ENCODE measurements at places on chromosomes 1 and 21.
A peak's percentile ranks its signal among the peaks of the same experiment; 100 is the strongest.

GRCh38 chr1:164325786-164326185, 233.2 kb upstream of the PBX1 start:
- no peak for DNase-seq

GRCh38 chr1:94120991-94121390, at the start of gene ABCA4:
Gene ABCA4 (minus strand): TSS chr1:94121148. CDS start chr1:94121045, 103 bp downstream.
- no peak for DNase-seq

DNA sequence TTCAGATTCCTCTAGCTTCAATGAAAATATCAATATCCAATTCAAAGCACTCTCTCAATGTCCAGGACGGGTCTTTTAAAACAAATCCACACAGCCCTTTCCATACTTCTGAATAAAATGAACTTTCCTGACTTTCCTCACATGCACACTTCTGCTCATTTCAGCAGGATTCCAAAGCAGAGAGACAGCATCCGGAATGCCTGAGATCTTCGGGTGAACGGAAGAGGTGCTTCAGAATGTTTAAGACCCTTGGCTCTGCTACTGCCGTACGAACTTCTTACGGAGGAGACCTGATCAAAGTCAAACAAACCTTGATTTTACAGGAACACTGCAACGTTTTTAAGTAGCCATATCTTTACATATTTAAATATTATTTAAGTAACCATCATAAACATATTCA, 245.7 kb downstream of the PTBP2 start:
- no peak for DNase-seq

GRCh38 chr1:185969524-185969991, 235.4 kb downstream of the HMCN1 start:
- DNase-seq: no peak

DNA sequence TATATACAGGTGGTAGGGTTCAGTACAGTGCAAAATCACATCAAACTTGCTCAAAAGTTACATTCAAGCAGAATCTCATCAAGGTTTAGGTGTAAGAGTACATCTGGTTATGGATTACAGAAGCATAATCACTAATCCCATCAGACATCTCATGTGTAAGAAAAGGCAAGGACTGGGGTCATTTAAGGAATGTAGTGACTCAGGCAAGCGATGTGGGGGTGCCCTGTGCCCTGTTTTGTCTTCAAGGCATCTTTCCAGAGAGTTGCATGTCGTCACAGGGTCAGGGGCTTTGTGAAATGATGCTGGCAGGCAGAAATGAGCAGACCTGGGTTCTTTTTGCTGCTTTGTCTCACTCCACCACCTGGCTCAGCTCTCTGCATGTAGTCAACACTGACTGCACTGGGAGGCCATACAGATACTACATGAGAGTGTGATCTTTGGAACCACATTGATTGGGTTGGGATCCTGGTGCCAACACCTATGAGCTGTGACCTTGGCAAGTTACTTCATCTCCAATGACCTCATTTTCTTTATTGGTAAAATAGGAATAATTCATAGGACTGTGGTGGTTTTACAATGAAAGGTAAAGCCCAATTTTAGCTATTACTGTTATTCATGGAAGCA, 8.2 kb upstream of the HHIPL2 start:
- DNase-seq: no peak

GRCh38 chr21:17964716-17965115, 145.6 kb upstream of the C21orf91 start:
- DNase-seq: no peak

DNA sequence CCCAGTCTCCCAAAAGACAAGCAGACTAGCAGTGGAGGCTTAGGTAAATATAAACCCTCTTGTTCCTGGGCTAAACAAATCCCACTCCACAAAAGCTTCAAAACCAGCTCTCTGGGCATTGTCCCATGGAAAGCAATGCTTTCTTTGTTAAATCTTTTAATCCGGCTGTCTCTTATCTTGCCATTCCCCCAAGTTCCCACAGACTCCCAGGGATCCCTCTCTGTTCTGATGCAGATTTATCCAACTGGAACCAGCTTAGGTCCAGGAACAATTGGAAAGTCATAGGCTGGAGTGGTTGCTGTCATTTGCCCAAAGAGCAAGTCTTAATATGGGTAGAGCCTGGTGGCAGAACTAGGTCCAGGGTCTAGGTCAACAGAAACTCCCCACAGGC, 110.1 kb upstream of the ATP1A1 start:
- DNase-seq: no peak

DNA sequence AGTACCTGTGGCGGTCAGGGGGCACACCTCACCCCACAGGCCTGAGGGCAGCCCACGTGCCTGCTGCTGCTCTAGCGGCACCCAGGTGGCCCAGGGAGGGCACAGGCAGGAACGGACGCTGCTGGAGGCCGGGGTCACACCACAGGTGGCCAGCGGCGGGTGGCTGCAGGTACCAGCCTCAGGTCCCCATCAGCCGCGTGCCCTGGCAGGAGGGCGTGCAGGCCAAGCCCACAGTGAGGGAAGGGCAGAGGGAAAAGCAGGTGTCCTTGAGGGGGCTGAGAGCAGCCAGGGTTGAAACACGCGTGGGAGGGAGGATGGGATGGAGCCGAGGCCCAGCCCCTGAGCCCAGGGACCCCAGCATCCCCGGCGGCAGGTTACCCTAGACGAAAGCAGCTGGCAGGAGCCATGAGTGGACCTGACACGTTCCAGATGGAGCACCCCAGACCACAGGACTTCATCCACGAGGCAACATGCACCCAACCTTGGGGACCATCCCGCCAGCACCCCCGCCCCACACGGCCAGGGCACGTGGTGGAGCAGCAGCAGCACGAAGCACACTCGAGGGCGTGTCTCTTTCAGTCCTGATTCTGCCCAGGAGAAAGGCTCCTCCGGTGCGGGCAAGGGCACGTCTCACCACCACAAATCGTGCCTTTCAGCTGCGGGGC, 3.7 kb downstream of the SLC19A1 start:
- DNase-seq: no peak

DNA sequence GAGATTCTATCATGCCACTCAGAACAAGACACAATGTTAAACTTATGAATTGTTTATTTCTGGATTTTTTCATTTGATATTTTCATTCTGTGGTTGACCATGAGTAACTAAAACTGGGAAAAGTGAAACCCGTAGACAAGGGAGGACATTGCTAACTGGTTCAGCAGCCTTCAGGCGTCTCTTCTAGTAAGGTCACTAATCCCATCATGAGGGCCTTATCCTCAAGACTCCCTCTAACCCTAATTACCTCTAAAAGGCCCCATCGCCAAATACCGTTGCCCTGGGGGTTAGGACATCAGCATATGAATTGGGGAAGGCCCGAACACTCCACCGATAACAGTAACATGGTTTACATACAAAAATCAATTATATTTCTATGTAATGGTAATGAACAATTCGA, 247.6 kb downstream of the TM2D1 start:
- no peak for DNase-seq

DNA sequence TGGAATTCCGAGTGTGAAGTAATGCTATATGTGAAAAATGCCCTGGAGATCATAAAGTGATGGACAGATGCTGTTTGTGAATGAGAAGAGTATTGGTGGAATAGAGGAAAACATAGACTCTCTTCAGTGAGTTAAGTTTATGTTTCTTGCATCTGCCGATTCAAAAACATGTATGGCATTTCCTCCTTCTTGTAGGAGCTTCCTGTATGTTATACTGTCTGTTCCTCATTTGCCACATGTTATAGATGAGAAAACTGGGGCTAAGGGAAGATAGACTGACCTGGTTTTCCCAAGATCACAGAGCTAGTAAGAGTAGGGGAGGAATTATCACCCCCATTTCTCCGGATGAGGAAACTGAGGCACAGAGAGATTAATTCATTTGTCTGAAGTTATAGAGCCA, 41.1 kb upstream of the IL20 start:
- no peak for DNase-seq

- no peak for DNase-seq
Observed at GRCh38 chr1:189782295-189782694, 695.4 kb downstream of the BRINP3 start.

GRCh38 chr21:43717166-43717853, 1.6 kb upstream of the PDXK start:
- no peak for DNase-seq

DNA sequence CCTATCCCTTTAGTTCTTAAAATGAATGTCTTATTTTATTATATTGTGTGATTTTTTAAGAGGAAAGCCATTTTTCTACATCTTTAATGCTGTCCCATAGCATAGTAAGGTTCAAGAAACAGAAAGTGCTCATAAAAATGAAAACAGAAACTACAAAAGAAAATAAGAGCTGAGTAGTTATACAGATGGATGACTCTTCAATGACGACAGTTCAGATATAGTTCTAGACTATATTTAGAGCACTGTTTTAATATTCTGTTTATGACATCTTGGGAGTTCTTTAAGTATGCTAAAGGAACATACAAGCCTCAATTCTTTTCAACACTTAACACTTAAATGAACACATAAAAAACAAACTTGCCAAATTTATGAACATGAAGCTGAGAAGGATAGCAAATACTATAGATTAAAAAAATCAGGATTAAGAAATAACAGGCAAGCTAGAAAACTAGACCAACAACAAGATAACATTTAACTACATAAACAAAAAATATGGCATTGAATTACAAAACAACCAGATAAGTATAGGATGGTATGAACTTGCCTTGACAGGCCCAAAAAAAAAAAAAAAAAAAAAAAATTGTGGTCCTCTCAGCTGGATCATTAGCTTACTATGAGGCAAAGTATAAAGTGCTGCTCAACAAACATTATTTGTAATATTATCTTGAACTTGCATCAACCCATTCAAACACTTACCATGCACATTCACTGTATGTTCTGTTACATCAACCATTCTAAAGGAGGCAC, 87.9 kb downstream of the ZZZ3 start:
- DNase-seq: no peak

- no peak for DNase-seq
Observed at GRCh38 chr1:17893891-17894631, 138.9 kb downstream of the ACTL8 start.

- no peak for DNase-seq
Observed at GRCh38 chr1:202320081-202320405, 21.7 kb downstream of the UBE2T start.

DNA sequence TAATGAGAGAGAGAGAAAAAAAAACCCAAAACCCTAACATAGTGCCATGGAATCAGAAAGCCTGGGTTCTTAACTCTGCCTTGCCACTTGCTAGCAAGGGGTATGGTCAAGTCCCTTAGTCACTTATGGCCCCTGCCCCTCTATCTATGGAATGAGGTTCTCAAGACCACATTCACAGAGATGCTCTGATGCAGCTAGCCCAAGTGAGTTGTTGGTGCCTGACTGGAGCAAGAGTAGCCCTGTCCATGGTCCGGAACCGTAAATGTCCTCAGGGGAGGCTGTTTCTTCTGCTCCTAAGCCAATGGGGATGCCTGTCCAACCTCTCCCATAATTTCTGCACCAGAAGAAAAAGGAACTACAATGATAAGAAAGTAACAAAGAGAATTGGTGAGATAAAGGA, 56.8 kb downstream of the CSMD2 start:
- DNase-seq: no peak

GRCh38 chr1:170586321-170587252, 54.6 kb downstream of the GORAB start:
- peak; percentile 85 for DNase-seq

DNA sequence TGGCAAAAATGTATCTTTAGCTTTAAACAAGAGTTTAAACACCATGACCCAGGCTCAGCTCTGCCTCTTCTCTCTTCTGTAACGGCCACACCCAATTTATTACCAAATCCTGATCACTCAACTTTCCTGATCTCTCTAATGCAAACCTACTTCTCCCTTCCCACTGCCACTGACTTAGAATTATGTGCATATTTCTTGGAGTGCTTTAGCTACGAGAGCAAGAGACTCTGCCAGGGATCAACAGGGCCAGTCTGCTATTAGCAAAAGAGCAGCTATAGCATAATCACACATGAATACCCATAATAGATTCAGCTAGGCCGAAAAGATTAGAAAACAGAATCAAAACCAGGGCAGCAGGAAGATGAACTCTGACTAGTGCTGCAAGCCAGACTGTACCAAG, 215.5 kb downstream of the MRPL39 start:
- no peak for DNase-seq

- DNase-seq: no peak
Observed at GRCh38 chr1:201649761-201650622, 111.1 kb downstream of the NAV1 start.

DNA sequence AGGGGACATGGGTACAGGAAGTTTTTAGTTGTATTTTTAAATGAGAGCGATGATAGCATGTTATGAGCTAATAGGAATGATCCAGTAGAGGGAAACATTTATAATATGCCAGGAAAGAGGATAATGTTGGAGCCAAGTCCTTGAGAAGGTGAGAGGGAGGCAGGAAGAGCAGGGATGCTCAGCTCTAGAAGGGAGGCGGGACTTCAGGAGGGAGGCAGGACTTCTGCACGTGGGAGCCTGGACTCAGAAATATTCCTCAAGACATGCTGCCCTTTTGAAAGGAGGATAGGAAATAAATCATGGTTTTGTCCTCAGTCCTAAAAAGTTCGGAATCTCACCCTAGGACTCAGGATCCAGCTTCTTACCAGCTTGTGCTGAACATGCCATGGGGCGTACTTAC, 5.9 kb downstream of the ADARB1 start:
- no peak for DNase-seq

GRCh38 chr1:21579791-21580190, 70.6 kb downstream of the ALPL start:
- no peak for DNase-seq

GRCh38 chr1:178209935-178210334, 116.0 kb downstream of the RASAL2 start:
- no peak for DNase-seq

DNA sequence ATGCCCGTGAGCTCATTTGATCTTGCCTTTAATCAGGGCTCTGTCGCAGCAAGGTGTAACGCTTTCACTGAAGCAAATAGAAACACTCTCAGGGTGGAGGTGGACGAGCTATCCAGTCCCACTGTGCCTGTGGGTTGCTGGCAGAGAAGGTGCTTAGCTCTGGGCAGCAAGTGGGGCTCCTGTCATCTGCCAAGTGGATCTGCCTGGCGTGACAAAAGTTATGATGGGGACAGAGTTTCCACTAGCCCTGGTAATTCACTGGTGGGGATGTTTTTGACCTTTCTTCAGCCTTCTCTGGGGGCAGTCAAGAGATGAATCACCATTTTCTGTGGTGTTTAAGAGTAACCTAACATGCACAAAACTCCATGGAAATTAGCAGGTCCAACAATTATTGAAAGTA, 71.3 kb upstream of the EDEM3 start:
- no peak for DNase-seq

DNA sequence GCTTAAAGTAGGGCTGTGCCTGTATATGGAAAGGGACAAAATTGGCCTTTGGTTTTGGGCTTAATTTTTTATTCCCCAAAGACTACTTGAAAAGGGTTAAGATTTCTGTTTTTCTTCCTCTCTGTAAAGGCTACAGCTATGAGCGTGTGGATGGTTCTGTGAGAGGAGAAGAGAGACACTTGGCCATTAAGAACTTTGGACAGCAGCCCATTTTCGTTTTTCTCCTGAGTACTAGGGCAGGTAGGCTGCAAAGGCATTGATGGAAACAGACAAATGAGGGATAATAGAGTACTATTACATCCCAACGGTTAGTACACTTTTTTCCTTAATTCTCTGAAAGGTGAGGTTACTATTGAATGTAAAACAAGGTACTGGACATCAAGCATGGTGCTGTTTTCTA, 29.6 kb downstream of the CHD1L start:
- DNase-seq: no peak
